Activated CD8-positive, alpha-beta memory T cell treated with anti-CD3 and anti-CD28 coated beads, Interleukin-2, amount 10 ng/mL, durations not matched to agents 7 days and 5 days (primary cell): ENCODE measurements at places on chromosomes 3 and 15. TPM values are rescaled to one million over a fixed set of nuclear protein-coding genes. Genes with fewer than 3 reads are reported as not detected.

GRK7 gene
- not detected for total RNA-seq

FRMD5 gene
- total RNA-seq, result 0.12 TPM

ABHD2 gene
- 53.3 TPM for total RNA-seq

TSC22D2 gene
- total RNA-seq, result 8.5 TPM
